ENCODE measurements at places on chromosomes 1 and 21.

DNA sequence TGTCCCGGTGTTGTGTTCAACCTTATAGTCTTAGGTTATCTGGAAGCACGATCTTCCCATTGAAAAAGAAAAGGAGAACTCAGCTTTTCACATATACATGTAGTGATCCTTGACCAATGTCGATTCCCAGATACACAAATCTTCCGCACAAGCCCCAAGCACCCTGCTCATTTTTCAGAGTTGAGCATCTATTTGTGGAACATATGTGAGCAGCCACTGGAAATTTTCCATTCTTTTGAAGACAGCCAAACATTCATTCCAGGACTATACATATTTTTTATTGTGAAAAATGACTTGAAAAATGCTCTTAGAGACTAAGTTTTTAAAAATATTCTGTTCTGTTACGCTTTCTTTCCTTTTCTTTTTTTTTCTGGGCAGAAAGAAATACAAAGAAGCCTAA, 371.9 kb downstream of the RGS7 start:
- no peak for DNase-seq

GRCh38 chr1:167056529-167057231, 33.5 kb downstream of the GPA33 start:
- DNase-seq, result no peak

DNA sequence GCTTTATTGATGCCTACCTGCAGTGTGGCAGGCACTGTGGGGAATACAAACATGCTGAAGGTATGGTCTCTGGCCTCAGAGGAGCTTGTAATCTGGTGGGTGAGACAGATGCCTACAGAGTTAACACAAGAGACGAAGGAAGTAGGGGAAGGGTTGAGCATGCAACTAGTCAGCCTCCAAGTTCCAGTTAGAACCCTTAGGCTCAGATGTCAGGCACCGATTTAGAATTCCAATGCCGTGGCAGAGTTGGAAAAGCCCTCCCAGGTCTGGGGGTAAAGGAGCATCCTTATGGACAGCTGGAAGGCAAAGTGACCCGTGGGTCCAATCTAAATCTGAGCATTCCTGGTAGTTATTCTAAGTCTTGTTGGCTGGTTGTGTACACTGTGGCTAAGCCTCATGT, 132.9 kb upstream of the GJB5 start:
- no peak for DNase-seq

GRCh38 chr1:41404308-41404761, 43.1 kb downstream of the FOXO6 start:
- peak; percentile 12 for DNase-seq

DNA sequence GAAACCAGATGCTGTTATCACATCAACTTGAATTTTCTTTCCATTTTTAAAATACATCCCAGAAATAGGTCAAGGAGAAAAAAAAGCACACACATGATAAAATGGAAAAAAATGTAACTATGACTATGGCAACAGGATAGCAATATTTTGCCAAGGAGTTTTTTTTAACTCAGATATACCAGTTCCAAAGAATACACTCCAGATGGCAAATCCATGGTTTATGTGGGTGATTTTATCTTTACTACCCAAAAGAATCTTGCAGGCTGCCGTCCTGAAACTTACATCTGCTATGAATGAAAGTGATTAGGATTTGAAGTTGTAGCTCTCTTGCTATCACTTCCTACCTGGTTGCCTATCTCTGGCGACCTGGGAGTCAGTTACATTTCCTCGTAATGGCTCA, 91.0 kb upstream of the PLPPR4 start:
- DNase-seq, result peak; percentile 26

- DNase-seq, result no peak
Measured at GRCh38 chr1:227798078-227798802, 17.2 kb upstream of the PRSS38 start.

- no peak for DNase-seq
Measured at GRCh38 chr1:229092377-229093237, 178.3 kb upstream of the RAB4A start.

DNA sequence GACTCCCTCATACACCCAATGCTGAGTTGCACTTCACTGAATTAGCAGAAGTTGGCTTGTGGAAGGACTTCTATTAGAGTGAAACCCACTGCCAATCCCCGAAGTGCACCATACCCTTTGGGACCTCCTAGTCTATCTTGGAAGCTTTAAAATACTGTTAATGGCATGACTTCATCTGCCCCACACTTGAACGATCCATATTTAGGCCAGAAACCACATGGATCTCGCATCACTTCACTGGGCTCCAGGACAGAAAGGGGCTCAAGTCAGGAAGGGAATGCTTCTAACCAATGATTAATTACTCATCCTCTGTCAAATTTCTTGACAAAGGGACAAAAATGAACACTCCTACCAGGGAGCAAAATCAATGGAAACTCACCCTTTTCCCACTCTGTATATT, 69.1 kb downstream of the BCAR3 start:
- DNase-seq, result no peak
